Activated T-cell treated with anti-CD3 and anti-CD28 coated beads for 1 hour (primary cell): ENCODE measurements at places on chromosomes 5 and 9.

DNA sequence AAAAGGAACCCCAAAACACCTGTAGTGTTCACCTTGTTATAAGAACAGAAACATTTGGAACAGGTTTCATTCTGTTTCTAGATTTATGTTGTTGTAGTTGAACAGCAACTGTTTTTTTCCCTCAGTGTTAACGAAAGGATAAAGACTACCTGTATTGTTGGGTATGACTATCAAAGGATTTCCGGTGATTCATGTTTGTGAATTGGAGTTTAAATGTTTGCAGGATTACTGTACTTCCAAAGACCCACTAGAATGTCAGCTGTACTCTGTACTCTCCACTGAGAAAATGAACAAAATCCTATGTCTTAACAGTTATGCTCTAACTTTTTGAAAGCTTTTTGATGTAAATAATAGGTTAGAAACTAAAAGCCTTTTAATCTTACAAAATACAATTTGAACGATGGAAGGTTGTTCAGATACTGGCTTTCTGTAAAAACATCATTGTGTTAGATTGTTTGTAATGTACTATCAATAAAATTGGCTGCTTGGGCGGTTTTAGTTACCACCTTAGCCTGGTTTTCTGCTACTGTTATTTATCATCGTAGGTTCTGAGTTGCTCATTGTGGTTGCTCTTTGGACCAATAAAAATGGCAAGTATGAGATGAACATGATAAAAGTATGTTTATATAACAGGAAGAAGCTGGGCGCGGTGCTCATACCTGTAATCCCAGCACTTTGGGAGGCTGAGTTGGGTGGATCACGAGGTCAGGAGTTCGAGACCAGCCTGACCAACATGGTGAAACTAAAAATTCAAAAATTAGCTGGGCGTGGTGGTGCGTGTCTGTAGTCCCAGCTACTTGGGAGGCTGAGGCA lies 44.1 kb downstream of the DCP2 start:
- no peak for DNase-seq

DNA sequence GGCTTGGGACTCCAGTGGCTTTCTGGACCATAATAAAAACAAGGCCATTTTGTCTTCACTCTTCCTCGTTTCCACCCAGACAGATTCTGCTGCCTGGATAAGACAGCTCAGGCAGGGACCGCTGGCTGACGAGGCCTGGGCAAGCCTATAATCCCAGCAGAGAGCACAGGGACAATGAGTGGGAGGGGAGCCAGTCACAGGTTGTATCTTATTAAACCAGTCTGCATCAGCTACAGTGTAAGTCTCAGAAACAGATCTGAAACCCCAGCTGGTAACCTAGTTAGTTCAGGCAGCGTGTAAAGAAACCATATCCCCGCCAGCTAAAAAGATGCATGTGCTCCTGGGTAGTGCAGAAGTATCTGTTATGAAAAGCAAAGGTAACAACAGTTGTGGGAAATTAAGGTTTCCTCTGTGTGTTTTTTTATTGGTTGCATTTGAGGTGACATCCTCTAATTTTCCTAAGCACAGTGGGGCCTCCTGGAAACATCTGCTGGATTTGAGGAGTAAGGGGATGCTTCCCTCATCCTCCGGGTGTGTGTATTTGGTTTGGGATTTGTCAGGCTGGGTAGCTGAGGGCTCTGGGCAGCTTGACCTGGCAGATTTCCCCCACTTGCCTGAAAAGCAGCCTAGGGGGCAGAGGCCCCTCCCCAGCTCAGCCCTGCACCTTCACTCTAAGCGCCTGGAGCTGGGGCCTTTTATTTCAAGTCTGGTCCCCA lies 15.2 kb upstream of the TAL2 start:
- no peak for DNase-seq

- DNase-seq = no peak
These were observed 378.8 kb upstream of the SEMA6A start for GRCh38 chr5:116953251-116953930.

- no peak for DNase-seq
These were observed 375.9 kb downstream of the ARRDC3 start for GRCh38 chr5:91007251-91007650.

GRCh38 chr9:28916348-28916747 lies 1343.1 kb upstream of the C9orf72 start:
- DNase-seq = no peak

- DNase-seq = no peak
These were observed 87.5 kb downstream of the TRPM6 start for GRCh38 chr9:74800226-74800625.

DNA sequence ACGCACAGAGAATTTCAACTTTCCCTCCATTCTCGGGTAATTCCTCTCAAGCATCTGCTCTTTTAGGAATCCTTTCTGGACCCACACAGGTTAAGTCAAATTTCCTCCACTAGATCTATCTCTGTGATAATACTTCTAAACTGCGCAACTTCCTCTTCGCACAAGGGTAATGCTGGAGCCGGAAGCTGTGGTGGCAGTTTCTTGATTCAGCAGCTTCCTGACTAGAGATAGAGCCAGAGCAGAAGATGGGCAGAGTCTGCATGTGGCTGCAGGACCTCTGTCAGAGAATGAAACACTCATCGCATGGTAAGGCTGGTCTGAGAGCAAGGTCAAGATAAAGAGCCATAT lies 11.1 kb upstream of the CDC42SE2 start:
- DNase-seq = peak; percentile 58

DNA sequence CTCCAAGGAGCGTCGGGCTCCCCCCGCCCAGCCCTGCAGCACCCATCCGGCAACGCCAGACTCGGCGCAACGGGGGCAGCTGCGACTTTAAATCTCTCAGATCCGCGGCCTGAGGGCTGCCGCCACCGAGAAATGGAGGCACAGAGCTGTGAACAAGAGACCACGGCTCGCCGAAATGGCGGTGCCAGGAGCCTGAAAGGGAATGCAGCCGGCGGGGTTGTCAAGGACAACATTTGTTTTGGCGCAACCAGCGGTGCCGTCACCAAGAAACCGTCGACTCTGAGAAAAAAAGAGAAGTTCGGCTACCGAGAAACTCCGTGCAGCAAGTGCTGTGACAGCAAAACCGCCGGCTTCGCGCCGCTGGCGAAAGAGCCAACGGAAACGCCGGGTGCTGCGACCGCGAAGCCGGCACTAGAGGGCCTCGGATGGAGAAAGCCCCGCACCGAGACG lies 2.1 kb upstream of the ANXA2R start:
- peak; percentile 63 for DNase-seq
